Stimulated activated CD8-positive, alpha-beta memory T cell treated with anti-CD3 and anti-CD28 coated beads, Interleukin-2, amount 100 ng/mL, for 1 hour (primary cell): ENCODE measurements at places on chromosomes 1 and 21.

- no peak for DNase-seq
Observed at GRCh38 chr1:2567083-2567679, 11.0 kb downstream of the TNFRSF14 start.

DNA sequence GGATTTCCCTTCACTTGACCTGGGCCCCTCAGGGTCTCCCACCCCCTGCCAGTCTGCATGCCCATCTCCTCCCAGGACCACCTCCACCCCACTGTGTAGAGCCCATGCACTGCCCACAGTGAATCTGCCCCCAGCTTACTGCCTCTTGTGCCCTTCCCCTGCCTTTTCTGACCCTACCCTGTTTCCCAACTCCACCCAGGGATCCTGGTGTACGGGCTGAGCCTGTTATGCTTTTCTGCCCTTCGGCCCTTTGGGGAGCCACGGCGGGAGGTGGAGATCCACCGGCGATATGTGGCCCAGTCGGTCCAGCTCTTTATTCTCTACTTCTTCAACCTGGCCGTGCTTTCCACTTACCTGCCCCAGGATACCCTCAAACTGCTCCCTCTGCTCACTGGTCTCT lies 1.9 kb downstream of the TMEM79 start:
- no peak for DNase-seq

GRCh38 chr1:179021873-179022272 lies 3.8 kb upstream of the FAM20B start:
- no peak for DNase-seq

- no peak for DNase-seq
Observed at GRCh38 chr1:151834239-151834638, 2.6 kb upstream of the RORC start.

DNA sequence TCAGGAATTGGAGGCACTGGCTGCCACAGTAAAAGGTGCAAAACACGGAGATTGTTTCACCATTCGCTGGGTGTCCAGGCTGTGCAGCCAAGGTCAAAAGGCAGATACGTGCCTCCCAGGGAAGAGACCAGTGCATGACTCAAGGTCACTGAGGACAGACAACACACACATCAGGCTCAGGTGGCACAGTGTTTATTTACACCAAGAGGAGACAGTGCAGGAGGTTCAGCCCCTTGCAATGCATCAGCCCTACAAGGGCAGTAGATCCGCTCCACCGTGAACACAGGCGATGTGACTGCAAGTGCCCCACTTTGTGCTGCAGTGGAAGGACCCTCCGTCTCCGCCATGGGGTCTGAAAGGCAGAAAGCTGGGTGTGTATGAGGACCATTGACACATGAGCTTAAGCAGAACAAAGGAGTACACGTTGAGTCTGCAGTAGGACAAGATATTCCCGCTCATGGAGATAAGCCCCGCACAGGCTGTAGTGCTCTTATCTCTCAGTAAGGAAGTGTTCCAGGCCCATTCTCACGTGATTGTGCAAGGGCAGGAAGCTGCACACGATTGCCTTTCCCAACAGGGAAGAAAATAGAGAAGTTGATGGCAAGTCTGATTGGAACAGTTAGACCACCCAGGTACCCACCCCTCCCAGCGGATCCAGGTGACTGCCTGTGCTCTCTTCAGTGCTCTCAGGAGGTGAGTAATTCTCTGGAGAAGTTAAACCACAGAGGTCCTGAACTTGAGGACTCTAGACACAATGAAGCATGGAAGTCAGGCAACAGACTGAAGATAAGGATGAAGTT lies 37.5 kb upstream of the QSOX1 start:
- DNase-seq, result no peak

DNA sequence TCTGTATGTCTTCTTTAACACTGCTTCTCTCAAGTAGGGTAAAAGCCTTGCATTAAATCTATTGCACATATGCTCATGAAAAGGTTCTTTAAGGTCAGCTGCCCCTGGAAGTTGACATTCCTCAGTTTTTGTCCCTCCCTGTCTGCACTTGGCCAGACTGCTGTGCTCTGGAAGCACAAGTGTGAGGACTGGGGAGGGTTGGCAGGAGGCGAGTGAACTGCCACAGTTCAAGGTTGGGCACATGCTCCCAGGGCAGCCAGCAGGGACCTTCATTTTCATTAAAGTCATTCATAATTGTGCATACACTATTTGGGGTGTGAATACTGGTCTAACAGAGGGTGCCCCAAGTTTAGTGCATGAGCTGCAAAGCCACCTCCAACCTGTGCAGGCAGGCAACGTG lies 10.9 kb upstream of the THEM5 start:
- no peak for DNase-seq

DNA sequence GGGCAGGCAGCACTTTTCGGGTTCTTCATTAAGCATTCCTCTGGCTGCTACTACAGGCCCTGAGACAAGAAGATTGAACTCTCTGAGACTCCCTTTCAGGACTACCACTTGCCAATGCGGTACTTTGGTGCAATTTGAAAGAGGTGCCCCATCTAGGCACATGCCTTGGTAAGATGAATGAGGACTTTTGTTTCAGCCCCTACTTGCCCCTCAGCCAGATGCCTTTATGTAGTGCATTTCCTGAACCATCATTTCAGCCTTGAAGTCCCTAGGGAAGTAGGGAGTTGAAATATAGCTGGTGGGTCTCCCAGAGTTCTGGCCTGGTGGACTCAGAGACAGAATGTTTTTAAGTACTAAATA lies 123.8 kb downstream of the PLXNA2 start:
- DNase-seq, result no peak

GRCh38 chr1:108848806-108849205 lies 8.1 kb downstream of the AKNAD1 start:
- DNase-seq, result no peak

GRCh38 chr1:111236806-111237205 lies 9.3 kb downstream of the CHI3L2 start:
- no peak for DNase-seq

GRCh38 chr1:233613252-233614172 lies at the start of gene KCNK1:
Gene KCNK1, plus strand, starts transcription at chr1:233614106. Its CDS starts 66 bp downstream, at chr1:233614172.
- no peak for DNase-seq

GRCh38 chr1:178633056-178633455 lies 92.0 kb upstream of the RALGPS2 start:
- no peak for DNase-seq

DNA sequence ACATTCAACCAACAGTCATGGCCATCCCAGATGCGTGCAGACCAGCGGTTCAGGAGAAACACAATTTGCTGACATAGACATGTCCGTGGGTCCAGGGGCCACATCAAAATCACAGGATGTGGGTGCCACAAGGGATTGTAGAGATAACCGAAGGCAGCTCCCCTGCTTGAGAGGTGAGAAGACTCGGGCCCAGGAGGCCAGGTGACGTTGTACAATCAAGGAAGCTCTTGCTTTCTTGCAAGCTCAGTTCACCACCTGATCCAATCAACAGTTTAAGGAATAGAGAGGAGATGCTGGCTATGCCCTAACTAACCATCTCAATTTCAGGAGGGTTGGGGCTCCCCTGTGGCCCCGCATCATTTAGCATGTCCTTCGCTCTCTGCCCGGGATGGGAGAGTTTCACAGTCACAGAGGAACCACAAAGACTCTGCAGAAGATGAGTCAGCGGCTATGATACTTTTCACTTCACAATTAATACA lies 19.5 kb downstream of the UBASH3A start:
- no peak for DNase-seq

- no peak for DNase-seq
Observed at GRCh38 chr1:170669107-170669445, 5.1 kb downstream of the PRRX1 start.

DNA sequence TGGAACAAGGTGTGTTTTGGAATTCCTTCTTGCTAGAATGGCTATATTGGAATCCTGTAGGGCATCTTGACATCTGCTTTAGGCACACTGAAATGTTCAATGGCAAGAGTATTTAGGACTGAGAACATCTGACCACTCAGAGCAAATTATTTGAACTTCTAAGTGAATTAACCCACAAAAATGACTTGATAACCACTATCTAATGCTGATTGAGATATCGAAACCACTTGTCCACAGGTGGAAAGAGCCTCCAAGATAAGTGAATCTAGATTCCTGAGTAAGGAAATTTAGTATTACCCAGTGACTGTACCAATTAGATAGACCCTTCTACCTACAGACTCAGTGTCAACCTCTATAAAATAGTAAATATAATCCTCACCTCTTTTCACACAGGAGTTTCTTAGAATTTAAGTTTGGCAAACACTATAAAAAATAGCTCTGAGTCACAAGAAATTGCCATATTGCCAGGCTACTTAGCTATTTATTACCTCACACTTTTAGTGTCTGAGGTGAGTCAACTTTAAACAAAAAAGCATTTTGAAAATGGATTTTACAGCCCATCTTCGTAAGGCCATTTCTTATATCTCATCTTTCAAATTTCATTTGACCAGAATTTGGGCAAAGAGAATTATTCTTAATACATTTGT lies 421.8 kb downstream of the PTBP2 start:
- DNase-seq, result no peak

DNA sequence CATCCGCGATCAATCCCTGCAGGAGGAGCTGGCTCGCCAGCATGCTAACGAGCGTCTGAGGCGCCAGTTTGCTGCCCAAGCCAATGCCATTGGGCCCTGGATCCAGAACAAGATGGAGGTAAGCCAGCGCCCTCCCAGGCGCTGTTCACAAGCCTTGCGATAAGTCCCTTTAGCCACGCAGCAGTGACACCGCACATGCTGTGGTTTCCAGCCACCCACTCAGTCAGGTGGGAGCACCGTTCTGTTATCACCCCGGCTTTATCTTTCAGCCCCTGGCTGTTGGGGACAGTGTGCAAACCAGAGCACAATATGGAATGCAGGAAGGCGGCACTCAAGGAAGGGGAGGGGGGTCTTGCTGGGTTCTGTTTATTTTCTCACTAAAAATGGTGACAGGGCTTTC lies 41.1 kb upstream of the MTR start:
- no peak for DNase-seq

DNA sequence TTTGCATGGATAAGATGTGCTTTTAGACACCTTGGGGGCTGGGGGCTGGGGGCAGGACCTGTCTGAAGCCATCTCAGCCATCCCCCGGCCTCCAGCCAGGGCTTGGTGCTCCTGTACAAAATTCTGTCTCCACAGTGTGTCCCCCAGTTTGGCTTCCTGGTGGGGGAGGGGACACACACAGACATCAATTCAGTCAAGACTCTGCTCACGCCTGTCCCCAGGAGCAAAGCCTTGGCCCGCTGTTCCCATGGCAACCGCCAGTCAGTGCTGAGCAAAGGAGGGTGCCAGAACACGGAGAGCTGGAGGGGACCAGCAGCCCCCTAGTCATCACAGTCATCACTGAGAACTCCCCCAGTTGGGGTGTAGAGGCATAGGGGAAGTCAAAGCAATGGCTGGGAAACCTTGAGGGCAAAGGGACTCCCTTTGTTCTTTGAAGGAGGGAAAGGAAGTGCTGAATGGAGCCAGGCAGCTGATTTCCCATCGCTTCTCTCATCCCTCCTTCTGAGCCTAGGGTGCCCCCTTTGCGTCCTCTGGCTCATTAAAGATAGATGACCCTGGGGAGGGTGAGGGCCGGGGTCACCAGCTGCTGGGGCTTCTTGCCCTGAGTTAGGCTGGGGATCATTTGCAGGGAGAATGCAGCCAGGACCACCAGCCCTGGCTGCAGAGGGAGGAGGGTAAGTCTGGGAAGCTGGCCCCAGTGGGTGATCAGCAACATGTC lies 134.9 kb upstream of the IPO9 start:
- DNase-seq, result no peak
